ENCODE measurements at places on chromosomes 4 and X.

DNA sequence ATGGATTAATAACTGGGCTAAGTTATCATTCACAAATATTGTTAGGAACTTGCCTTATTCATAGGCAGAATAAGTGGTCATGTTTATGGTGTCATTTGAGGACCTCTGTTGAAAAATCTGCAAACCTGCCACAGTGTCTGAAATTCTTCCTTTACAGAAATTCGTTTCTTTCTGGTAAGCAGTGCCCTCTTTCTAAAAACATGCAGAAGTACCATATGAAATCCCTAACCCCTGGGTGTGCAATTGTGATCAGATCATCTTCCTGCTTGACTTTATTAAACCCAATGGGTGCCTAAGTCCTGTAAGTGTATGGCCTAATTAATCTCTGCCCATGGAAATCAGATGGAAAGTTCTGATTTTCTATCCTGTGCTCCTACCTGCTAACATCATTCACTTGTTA lies 4.4 kb upstream of the HTATSF1 start:
- DNase-seq, result no peak

- DNase-seq, result no peak
These were observed 10.0 kb downstream of the N4BP2 start for GRCh38 chr4:40066651-40067050.

GRCh38 chr4:140082391-140082755 lies 71.6 kb downstream of the MAML3 start:
- DNase-seq, result no peak

GRCh38 chr4:10009861-10010500 lies 11.3 kb downstream of the SLC2A9 start:
- DNase-seq, result no peak

DNA sequence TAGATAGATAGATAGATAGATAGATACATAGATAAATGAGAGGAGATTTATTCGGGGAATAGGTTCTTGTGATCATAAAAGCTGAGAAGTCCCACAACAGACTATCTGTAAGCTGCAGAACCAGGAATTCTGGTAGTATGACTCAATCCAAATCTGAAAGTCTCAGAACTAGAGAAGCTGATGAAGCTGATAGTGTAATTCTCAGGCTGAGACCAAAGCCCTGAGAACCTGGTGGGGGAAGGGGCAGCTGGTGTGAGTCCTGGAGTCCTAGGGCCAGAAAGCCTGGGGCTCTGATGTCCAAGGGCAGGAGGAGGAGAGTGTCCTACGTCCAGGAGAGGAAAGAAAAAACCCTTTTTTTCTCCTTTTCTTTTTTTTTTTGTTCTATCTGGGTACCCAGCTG lies 8.0 kb upstream of the BANK1 start:
- DNase-seq, result no peak

GRCh38 chrX:96568071-96568470 lies 116.6 kb upstream of the DIAPH2 start:
- no peak for DNase-seq

GRCh38 chr4:108681321-108681809 lies 31.0 kb downstream of the OSTC start:
- no peak for DNase-seq

GRCh38 chr4:14874990-14875389 lies 127.3 kb upstream of the CPEB2 start:
- DNase-seq, result no peak

GRCh38 chr4:75308049-75308448 lies 206.2 kb downstream of the RCHY1 start:
- DNase-seq, result no peak

DNA sequence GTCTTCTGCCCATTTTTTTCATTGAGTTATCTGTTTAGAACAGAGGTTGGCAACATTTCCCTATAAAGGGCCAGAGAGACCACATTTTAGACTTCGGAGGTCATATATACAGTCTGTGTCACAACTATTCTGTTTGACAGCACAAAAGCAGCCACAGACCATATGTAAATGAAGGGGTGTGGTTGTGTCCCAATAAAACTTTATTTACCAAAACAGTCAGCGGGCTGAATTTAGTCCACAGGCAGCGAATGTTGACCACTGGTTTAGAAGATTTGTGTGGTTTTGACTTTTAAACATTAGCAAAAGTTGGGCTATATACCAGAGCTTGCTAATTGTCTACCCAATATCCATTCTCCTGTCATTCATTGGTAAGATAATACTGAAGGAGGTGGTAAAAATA lies 150.8 kb downstream of the AMELX start:
- no peak for DNase-seq

DNA sequence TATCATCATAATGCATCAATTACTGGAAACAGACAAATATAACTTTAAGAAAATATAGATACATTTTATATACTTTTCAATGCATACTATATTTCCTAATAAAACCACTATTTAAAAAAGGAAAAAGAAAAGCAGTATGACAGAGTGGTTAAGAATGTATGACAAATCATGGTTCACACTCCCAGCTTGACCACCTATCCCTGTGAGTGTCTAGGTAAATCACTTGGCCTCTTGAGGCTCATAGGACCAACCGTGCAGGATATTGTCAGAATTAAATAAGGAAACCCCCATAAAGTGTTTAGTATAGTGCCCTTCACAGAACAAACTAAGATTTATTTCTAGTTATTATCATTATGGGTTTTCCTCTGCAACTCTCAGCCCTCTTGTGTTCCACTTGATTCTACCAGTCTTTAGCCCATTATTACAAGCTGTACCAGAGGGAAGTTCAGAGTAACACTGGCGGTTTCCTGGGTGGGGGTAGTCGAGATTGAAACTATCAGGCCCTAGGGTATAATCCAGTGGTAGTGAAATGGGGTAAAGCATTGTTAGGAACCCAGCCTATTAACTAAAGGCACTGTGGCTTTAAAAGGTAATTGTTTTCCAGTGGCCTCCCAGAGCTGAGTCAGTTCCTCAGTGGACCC lies 55.5 kb upstream of the PAK3 start:
- no peak for DNase-seq

DNA sequence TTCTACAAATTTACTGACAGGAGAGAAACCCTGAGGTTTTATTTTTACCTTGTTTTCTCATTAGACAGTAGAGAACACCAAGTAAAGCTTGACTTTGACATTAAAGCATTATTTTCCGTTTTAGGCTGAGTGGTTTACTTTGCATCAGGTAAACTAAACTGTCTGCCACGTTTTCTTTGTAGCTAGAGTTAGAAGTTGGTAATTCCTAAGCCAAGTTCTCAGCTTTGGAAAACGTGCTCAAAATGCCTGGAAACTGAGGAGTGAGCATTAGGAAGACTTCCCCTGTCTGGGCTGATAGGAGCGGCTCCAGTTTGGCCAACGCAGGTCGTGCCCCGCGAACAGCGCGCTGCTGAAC lies 819 bp downstream of the PDLIM3 start:
- no peak for DNase-seq
